ENCODE measurements at places on chromosomes 12 and 14. TPM values are rescaled to one million over a fixed set of nuclear protein-coding genes. Genes with fewer than 3 reads are reported as not detected.

The ARHGEF40 gene
- total RNA-seq, result 15.3 TPM

The FSCB gene
- not detected for total RNA-seq

The BIN2 gene
- total RNA-seq, result 0.07 TPM

The ST8SIA1 gene
- 0.06 TPM for total RNA-seq

The KITLG gene
- 12.1 TPM for total RNA-seq

The LGMN gene
- 60.2 TPM for total RNA-seq

The GLT8D2 gene
- 0.25 TPM for total RNA-seq

The CCDC197 gene
- not detected for total RNA-seq

The HOXC9 gene
- total RNA-seq, result 11.1 TPM

The KRT73 gene
- total RNA-seq, result not detected

The FAIM2 gene
- 0.02 TPM for total RNA-seq

The TBC1D30 gene
- total RNA-seq, result 1.5 TPM

The RHEBL1 gene
- total RNA-seq, result 5.4 TPM

All from A549 treated with CORT108297 at 1 μM for 4 hours (cell line).